ENCODE measurements at places on chromosomes 7 and 10.

DNA sequence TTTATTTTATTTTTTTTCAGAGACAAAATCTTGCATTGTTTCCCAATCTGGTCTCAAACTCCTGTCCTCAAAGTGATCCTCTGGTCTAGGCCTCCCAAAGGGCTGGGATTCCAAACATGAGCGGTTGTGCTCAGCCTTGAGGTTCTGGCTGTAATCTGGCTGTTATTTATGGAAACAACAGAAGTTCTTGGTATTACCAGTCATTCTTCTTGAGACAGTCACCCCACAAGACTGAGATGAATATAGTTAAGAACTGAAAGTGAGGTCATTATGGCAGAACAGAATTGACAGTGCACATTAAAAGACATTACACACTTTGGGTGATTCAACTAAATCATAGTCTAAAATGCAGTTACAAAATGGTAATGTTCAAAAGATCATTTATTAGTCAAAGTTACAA is 719.5 kb downstream of the ZWINT start:
- DNase-seq, result no peak

GRCh38 chr10:17606547-17607040 is 10.6 kb downstream of the HACD1 start:
- no peak for DNase-seq

GRCh38 chr7:80681272-80681885 is 42.9 kb downstream of the CD36 start:
- DNase-seq, result peak; percentile 63

GRCh38 chr10:71303569-71303907 is 15.5 kb upstream of the SLC29A3 start:
- DNase-seq, result no peak

DNA sequence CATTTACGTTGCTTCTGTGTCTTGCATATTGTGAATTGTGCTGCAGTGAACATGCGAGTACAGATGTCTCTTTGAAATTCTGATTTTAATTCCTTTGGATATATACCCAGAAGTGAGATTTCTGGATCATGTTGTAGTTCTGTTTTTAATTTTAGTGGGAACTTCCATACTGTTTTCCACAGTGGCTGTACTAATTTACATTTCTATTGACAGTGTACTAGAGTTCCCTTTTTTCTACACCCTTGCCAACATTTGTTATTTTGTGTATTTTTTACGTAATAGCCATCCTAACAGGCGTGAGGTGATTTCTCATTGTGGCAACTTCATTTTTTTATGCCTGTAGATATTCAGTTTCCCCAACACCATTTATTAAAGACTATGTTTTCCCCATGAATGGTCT is 144.7 kb upstream of the INHBA start:
- no peak for DNase-seq

- DNase-seq, result no peak
Measured at GRCh38 chr10:60031183-60031582, 124.8 kb upstream of the CCDC6 start.

DNA sequence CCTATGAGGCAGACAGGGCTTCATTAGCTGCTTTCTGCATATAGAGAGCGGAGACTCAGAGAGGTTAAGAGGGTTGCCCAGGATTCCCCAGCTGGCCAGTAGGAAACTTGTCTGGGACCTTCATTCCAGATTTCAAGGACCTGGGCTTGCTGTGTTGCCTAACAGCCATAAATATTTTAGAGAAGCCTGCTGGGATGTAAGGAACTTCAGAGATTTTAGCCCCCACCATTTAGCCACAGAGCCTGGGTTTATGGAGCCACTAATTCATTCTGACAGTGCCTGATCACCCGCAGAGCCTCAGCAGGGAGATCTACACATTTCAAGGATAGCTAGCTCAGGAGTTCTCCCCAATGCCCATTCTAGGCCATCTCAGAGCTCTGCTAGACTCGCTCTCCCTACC is 56.6 kb upstream of the TRUB1 start:
- no peak for DNase-seq
